EH (cell line): ENCODE measurements at places on chromosomes 5 and 9.

DNA sequence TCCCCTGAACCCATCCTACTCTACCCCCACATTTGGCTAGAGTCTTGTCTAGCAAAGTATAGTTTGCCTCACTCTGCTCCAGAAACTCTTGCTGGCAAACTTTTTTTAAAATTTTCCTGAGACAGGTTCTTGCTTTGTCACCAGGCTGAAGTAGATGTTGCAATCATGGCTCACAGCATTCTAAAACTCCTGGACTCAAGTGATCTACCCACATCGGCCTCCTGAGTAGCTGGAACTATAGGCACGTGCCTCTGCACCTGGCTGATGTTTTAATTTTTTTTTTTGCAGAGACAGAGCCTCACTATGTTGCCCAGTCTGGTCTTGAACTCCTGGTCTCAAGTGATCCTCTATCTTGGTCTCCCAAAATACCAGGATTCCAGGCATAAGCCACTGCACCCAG is 175.8 kb upstream of the FBXL17 start:
- no peak for DNase-seq

DNA sequence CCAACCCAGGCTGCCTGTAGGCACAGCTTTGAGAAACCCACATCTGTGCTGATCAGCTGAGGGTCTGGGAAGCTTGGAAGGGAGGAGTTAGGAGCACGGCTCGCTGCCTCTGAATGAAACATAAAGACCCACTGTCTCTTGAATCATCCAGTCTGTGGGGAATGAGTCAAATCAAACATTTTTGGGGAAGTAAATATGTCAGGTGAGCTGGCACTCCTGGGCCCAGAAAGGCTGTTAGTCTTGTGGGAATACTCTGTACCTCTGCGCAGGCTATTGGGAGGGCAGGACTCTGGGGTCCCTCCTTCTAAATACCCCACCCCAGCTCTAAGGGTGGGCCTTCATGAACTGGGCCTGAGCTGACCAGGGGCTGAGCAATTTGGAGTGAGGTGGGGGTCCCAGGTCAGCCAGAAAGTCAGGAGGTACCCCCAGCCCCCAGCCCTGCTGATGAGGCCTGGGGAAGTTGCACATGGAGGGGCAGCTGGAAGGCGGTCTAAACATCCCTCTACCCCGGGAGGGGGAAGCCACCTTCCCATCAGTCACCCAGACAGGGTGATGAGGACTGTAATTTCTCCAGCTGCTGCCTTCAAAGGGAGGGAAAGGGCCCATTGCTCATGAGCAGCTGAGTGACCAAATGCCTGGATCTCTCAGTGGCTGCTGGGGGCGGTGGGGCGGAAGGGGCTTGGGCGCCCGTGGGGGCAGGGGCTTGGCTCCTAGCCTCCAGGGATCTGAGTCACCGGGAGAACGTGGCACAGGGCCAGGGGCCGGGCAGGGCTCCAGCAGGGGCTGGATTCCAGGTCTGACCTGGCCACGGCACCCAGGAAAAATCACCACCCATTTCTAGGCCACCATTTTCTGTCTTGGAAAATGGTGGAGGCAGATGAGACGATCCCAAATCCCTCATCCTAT is 10.8 kb downstream of the FIBCD1 start:
- peak; percentile 71 for DNase-seq

- DNase-seq = no peak
These were observed 39.4 kb downstream of the PRRX2 start for GRCh38 chr9:129704807-129705206.

- DNase-seq = no peak
These were observed 6.3 kb downstream of the ANXA6 start for GRCh38 chr5:151151263-151151660.

DNA sequence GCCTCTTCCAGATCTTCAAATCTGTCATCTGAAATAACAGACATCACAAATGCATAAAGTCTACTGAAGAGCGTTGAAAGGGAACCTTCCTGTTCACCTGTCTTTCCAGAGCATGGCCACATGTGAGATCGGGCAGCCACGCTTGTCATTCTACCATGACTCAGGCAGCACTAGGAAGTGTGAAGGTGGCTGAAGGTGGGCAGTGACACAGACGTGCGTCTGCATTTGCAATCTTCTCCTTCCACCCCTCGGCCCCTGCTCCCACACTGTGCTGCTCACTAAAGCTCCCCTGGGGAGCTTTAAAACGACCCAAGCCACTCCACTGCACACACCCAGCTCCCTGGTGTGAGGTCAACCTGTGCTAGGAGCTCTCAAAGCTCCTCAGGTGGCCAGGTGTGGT is 2.5 kb downstream of the ENTR1 start:
- DNase-seq = no peak

DNA sequence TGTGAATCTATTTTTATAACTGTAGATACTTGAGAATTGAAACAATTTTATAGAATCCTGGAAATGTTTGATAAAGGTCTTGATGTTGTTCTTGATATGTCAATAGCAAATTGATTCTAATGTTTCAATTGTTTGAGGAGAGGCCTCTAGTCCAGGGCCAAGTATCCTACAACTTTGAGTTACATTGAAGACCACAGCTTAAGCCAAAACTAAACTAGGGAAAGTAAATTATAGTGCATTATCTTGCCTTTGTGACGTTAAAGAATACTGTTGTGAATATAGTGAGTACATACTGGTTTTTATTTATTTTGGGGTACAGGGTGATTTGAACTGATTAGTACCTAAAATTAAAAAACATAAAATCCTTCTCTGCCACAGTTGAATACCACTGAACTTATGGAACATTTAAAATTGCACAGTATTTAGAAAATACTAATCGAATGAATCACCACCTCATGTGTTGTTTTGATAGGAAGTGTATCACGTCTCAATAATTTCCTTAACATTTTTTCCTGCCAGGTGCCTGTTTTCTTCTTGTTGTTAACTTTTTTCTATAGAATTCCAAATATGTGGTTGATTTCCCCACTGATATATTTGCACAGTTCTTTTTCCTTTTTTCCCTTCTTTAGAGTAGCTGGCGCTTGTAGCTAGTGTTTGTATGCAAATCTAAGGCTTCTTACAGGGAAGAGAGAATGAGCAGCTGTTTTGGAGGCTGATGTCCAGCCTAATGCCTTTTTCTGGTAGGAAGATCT is 12.5 kb downstream of the ARHGEF28 start:
- DNase-seq = peak; percentile 74

DNA sequence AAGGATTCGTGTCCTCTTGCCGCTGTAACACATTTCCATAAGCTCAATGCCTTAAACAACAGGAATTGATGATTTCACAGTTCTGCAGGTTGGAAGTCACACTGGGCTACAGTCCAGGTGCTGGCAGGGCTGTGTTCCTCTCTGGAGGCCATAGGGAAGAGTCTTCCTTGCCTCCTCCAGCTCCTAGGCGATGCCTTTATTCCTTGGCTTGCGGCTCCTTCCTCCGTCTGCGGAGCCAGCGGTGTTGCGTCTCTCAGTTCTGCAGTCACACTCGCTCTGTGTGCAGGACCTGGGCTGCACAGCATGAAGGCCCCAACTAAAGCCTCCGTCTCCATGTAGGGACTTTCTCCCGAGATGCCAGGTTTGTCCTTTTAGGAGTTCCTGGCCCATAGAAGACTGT is 70.0 kb downstream of the IL6ST start:
- no peak for DNase-seq

GRCh38 chr5:169946743-169947295 is 33.5 kb downstream of the INSYN2B start:
- DNase-seq = no peak
